Naive thymus-derived CD8-positive, alpha-beta T cell (primary cell): ENCODE measurements at places on chromosomes 2 and 18.

GRCh38 chr2:100928235-100928634, 73.9 kb upstream of the RPL31 start:
- H3K36me3 ChIP-seq: peaks cover 41% of the 10 kb centered on the region
- no peak overlapping the region for H3K27ac ChIP-seq
- no peaks in the 10 kb centered on the region for H3K4me1 ChIP-seq
- H3K4me3 ChIP-seq: no peak overlapping the region
- no peaks in the 10 kb centered on the region for H3K27me3 ChIP-seq
- no peak for DNase-seq

GRCh38 chr2:45009928-45010701, 863 bp upstream of the SIX2 start:
- H3K4me1 ChIP-seq: peaks cover 52% of the 10 kb centered on the region
- H3K36me3 ChIP-seq: no peaks in the 10 kb centered on the region
- DNase-seq: no peak
- H3K4me3 ChIP-seq: peak overlapping the region; percentile 79
- H3K27ac ChIP-seq: no peak overlapping the region

- no peak overlapping the region for H3K27ac ChIP-seq
- H3K4me1 ChIP-seq: peaks cover 11% of the 10 kb centered on the region
- no peak for DNase-seq
- H3K27me3 ChIP-seq: peaks cover 15% of the 10 kb centered on the region
- H3K36me3 ChIP-seq: no peaks in the 10 kb centered on the region
- H3K4me3 ChIP-seq: no peak overlapping the region
Measured at GRCh38 chr2:47345590-47345924, 57.4 kb upstream of the MSH2 start.

- DNase-seq: peak; percentile 78
- H3K36me3 ChIP-seq: no peaks in the 10 kb centered on the region
- H3K27me3 ChIP-seq: no peaks in the 10 kb centered on the region
- H3K4me1 ChIP-seq: no peaks in the 10 kb centered on the region
- H3K4me3 ChIP-seq: no peak overlapping the region
- no peak overlapping the region for H3K27ac ChIP-seq
Measured at GRCh38 chr2:100610381-100610831, 47.6 kb downstream of the PDCL3 start.

GRCh38 chr2:217877866-217878265, 124.9 kb downstream of the TNS1 start:
- H3K27ac ChIP-seq: no peak overlapping the region
- H3K4me1 ChIP-seq: no peaks in the 10 kb centered on the region
- no peaks in the 10 kb centered on the region for H3K27me3 ChIP-seq
- no peak for DNase-seq
- no peaks in the 10 kb centered on the region for H3K36me3 ChIP-seq

- no peak overlapping the region for H3K4me3 ChIP-seq
- H3K4me1 ChIP-seq: peaks cover 10% of the 10 kb centered on the region
- H3K36me3 ChIP-seq: no peaks in the 10 kb centered on the region
- peaks cover 2% of the 10 kb centered on the region for H3K27me3 ChIP-seq
- H3K27ac ChIP-seq: no peak overlapping the region
Measured at GRCh38 chr18:44744161-44745121, 63.8 kb downstream of the SETBP1 start.

- no peak overlapping the region for H3K4me3 ChIP-seq
- H3K27ac ChIP-seq: no peak overlapping the region
- no peak for DNase-seq
Measured at GRCh38 chr2:210546424-210547208, 9.8 kb upstream of the CPS1 start.

GRCh38 chr2:74499267-74499939, at the start of gene LBX2:
TSS of gene LBX2 (minus strand) at chr2:74499603. CDS start at chr2:74499537, 66 bp downstream.
- no peak for DNase-seq
- H3K4me1 ChIP-seq: peaks cover 56% of the 10 kb centered on the region
- no peak within 1 kb of the TSS for H3K27ac ChIP-seq

GRCh38 chr2:47636596-47637264, 146.2 kb upstream of the MSH6 start:
- no peak overlapping the region for H3K4me3 ChIP-seq
- DNase-seq: no peak
- no peaks in the 10 kb centered on the region for H3K4me1 ChIP-seq
- peaks cover 4% of the 10 kb centered on the region for H3K27me3 ChIP-seq

- no peak for DNase-seq
- H3K36me3 ChIP-seq: no peaks in the 10 kb centered on the region
- peak overlapping the region; percentile 78 for H3K4me3 ChIP-seq
- H3K27me3 ChIP-seq: peaks cover 3% of the 10 kb centered on the region
Measured at GRCh38 chr18:54119524-54120019, 104.9 kb downstream of the MBD2 start.

DNA sequence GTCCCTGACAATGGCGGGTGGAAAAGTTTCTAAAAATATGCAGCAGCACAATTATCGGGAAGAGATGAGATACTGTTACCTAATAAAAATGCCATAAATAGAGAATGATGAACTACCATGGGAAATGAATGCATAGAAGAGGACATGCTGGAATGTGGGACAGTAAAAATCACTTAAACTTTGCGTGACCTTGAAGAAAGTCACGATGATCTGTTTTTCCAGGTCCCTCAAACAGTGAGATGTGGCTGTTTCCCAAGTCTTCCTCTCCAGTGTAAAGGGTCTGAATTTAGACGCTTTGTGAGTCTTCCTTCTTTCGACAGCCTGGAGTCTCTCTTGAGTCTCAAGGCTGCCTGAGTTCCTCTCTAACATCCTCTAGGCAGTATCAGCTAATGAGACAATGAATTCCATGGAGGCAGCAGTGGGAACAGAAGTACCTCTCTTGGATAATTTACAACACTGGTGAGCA, 1.4 kb downstream of the CLUL1 start:
- H3K4me1 ChIP-seq: peaks cover 5% of the 10 kb centered on the region
- peak overlapping the region; percentile 26 for H3K4me3 ChIP-seq
- DNase-seq: no peak
- H3K27ac ChIP-seq: no peak overlapping the region
- H3K27me3 ChIP-seq: peaks cover 16% of the 10 kb centered on the region

GRCh38 chr2:42931818-42932195, 139.4 kb upstream of the HAAO start:
- no peak for DNase-seq
- H3K36me3 ChIP-seq: no peaks in the 10 kb centered on the region
- peaks cover 2% of the 10 kb centered on the region for H3K4me1 ChIP-seq

- H3K27me3 ChIP-seq: no peaks in the 10 kb centered on the region
- H3K36me3 ChIP-seq: no peaks in the 10 kb centered on the region
Measured at GRCh38 chr2:84494070-84494469, 22.2 kb upstream of the DNAH6 start.

GRCh38 chr2:203438528-203438927, 96.6 kb downstream of the RAPH1 start:
- no peaks in the 10 kb centered on the region for H3K4me1 ChIP-seq
- no peaks in the 10 kb centered on the region for H3K36me3 ChIP-seq
- no peak overlapping the region for H3K27ac ChIP-seq
- H3K27me3 ChIP-seq: no peaks in the 10 kb centered on the region
- DNase-seq: no peak

- no peaks in the 10 kb centered on the region for H3K4me1 ChIP-seq
- no peak overlapping the region for H3K27ac ChIP-seq
- H3K4me3 ChIP-seq: no peak overlapping the region
- DNase-seq: peak; percentile 22
- no peaks in the 10 kb centered on the region for H3K27me3 ChIP-seq
Measured at GRCh38 chr18:31741097-31741735, 19.5 kb downstream of the SLC25A52 start.

DNA sequence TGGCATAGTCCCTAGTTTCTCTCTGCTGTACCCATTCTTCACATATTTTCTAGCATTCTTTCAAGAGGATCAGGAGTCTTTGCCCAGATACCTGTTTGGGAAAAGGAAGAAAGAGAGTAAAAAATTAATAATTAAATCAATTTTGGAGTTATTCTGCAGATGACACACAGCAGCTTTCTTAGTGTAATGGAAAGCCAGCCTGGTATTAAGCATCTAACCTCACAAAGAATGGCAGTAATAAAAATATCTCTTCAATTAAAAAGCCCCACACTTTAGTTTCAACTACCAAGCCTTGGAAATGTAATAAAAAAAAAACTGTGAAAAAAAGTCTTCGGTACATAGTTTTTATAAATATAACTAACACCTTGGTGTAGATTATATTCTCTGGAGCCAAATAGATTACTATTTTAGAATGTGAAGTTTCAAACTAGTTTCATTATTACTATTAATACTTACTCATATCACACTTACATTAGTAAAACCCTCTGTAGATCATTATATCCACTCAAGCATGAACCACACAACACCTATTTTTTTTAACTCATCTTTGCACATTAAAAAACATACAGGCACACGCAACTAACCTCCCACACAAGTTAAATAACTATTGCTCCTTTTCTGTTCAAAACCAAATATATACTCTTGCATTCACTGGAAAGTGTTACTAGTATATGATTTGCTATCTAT, 90.9 kb downstream of the GPD2 start:
- H3K27ac ChIP-seq: no peak overlapping the region
- peaks cover 17% of the 10 kb centered on the region for H3K36me3 ChIP-seq
- H3K4me1 ChIP-seq: no peaks in the 10 kb centered on the region
- no peak for DNase-seq
- H3K27me3 ChIP-seq: no peaks in the 10 kb centered on the region

DNA sequence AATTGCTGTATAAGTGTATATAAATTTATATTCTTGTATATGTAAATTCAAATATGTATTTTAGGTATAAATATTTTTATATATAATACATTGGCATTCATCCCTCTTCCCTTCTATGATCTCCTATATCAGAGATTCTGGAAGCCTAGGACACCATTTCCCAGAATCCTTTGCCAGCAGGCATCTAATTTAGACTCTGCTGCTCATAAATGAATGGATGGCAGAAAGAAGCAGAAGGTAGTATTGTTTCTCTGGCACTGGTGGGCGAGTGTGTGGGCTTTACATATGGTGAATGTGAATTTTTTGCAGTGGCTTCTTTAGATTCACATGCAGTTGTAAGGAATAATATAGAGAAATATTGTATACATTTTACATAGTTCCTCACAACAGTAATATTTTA, 215.2 kb upstream of the THSD7B start:
- H3K27ac ChIP-seq: no peak overlapping the region
- no peak for DNase-seq
- no peaks in the 10 kb centered on the region for H3K4me1 ChIP-seq

- peaks cover 2% of the 10 kb centered on the region for H3K27me3 ChIP-seq
- no peaks in the 10 kb centered on the region for H3K36me3 ChIP-seq
- no peak for DNase-seq
- H3K27ac ChIP-seq: no peak overlapping the region
- no peaks in the 10 kb centered on the region for H3K4me1 ChIP-seq
Measured at GRCh38 chr2:128498086-128498485, 179.4 kb upstream of the HS6ST1 start.

DNA sequence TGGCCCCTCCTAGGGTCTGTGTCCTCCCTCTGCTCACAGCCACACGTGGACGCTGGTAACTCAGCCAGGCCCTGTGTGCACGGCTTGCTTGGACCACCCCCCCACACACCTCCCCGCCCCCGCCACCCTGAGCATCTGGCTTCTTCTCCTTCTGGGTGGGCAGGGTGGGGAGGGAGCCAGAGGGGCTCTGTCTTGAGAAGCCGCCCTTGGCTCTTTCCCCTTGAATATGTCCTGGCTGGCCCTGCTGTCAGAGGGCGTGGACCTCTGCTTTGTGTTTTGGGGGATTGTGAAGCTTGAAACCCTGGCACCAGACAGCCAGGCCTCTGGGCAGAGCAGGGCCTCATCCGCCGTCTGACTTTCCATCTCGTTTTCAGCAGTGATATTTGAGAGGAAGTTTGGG, 72.1 kb downstream of the GLI2 start:
- no peaks in the 10 kb centered on the region for H3K4me1 ChIP-seq
- no peaks in the 10 kb centered on the region for H3K36me3 ChIP-seq

DNA sequence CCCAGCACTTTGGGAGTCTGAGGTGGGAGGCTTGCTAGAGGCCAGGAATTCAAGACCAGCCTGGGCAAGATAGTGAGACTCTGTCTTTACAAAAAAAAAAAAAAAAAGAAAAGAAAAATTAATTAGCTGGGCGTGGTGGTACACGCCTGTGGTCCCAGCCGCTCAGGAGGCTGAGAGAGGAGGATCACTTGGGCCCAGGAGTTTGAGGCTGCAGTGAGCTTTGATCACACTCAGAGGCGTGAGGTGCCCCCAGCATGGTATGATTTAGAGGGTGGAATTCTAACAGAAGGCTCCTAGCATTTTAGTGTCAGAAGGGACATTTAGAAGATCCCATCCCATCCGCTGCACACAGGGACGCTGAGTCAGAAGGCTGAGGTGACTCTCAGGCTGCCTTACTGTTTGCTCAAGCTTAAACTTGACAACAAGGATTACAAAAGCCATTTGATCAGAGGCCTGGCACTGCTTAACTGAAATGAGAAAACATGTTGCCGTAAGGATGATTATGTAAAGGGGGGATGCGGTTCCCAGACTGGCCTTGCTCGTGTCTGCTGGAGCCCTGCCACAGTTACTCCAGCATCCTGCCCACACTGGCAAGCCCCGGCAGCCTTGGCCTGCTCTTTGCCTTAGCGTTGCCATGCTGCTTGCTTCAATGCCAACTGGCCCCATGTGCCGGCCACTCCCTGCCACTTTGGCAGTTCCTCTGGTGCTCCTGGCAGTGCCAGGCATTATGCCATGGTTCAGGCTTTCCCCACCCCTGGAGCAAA, 45.6 kb upstream of the SLC1A4 start:
- H3K4me3 ChIP-seq: no peak overlapping the region
- H3K27me3 ChIP-seq: no peaks in the 10 kb centered on the region
- H3K4me1 ChIP-seq: peaks cover 33% of the 10 kb centered on the region
- DNase-seq: no peak
- H3K27ac ChIP-seq: no peak overlapping the region

- no peak overlapping the region for H3K4me3 ChIP-seq
- no peak overlapping the region for H3K27ac ChIP-seq
- no peaks in the 10 kb centered on the region for H3K4me1 ChIP-seq
- no peaks in the 10 kb centered on the region for H3K36me3 ChIP-seq
- no peaks in the 10 kb centered on the region for H3K27me3 ChIP-seq
- no peak for DNase-seq
Measured at GRCh38 chr2:164565359-164565758, 55.9 kb downstream of the GRB14 start.
